Activated naive CD8-positive, alpha-beta T cell treated with anti-CD3 and anti-CD28 coated beads, Interleukin-2, amount 10 ng/mL, durations not matched to agents 7 days and 5 days (primary cell): ENCODE measurements at places on chromosomes 4 and X. TPM values are rescaled to one million over a fixed set of nuclear protein-coding genes. Genes with fewer than 3 reads are reported as not detected.

RTL9 gene
- total RNA-seq: not detected

COX7B2 gene
- total RNA-seq: not detected

F9 gene
- not detected for total RNA-seq

TENM3 gene
- total RNA-seq: not detected

HOPX gene
- 25.2 TPM for total RNA-seq
